ENCODE measurements at places on chromosomes 5 and 9.

DNA sequence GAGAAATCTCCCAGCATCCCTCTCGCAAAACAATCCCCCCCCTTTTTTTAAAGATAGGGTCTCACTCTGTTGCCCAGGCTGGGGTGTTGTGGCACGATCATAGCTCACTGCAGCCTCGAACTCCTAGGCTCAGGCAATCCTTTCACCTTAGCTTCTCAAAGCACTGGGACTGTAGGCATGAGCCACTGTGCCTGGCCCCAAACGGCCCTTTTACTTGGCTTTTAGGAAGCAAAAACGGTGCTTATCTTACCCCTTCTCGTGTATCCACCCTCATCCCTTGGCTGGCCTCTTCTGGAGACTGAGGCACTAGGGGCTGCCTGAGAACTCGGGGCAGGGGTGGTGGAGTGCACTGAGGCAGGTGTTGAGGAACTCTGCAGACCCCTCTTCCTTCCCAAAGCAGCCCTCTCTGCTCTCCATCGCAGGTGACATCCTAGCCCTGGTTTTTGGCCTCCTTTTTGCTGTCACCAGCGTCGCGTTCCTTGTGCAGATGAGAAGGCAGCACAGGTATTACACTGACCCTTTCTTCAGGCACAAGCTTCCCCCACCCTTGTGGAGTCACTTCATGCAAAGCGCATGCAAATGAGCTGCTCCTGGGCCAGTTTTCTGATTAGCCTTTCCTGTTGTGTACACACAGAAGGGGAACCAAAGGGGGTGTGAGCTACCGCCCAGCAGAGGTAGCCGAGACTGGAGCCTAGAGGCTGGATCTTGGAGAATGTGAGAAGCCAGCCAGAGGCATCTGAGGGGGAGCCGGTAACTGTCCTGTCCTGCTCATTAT, 6.8 kb downstream of the CA9 start:
- no peak for DNase-seq

DNA sequence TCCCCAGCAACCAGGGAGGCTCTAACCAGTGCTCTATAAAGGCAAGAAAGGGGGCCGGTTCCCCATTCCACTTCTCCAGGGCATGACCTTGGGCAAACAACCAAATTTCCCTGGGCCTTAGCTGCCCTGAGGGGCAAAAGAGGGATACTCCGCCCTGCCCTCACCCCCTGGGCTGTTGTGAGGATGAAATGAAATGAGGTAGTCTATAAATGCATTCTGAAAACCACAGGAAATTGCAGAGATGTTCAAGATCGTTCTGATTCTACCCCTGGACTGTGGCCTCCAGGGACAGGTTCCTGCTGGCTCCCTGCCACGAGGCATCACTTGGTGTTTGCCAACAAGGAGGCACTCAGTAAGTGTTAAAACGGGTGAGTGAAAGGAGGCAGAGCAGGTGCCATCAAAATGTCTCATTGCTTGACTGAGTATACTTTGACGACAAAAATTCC, 5.7 kb downstream of the RAPGEF1 start:
- peak; percentile 69 for DNase-seq

- DNase-seq = no peak
Observed at GRCh38 chr5:166962461-166962860, 1329.0 kb upstream of the WWC1 start.

DNA sequence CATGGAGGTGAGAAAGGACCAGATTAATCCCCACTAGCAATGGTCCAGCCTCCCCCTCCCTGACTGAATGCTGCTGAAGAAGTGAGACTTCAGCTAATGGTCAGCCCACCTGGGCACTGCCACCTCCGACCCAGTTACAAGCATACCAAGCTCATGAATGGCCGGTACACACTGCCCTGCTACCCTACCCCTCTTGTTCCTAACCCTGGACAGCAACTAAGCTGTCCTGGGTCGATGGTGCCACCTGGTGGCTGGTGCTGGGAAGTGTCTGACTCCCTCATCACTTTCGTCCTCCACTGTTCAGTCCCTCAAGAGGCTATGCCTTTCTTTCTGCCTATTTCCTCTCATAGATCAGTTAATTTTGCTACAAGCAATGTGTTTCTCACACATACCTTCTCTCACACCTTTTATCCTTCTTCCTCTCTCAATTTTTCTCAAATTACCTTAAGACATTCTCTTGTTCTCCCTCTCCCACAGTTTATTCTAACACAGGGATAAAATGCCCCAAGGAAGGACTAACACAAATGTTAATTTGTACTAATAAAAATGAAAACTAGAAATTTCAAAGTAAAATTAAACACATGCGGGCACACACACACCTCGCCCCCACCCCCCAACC, 42.4 kb downstream of the PAX5 start:
- no peak for DNase-seq

DNA sequence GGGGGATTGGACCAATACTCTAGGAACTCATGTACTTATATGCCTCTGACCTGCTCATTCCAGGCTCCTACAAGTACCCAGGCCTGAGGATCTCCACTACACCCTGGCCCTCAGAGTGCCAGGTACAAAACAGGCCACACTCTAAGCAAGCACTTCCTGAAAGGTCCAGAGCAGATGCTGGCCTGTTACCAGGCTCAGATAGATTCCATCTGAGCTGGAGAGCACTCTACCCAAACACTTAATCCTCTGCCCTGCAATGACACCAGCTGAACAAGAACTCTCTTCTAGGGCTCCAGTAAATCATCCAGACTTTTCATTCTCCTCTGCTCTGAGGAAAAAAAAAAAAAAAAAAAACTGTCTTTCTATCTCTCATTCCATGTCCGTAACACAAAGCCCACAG, 2.9 kb downstream of the P4HA2 start:
- no peak for DNase-seq

- DNase-seq = no peak
Observed at GRCh38 chr5:38653389-38653788, 96.9 kb upstream of the LIFR start.

- no peak for DNase-seq
Observed at GRCh38 chr5:58924306-58924705, 341.4 kb downstream of the RAB3C start.

GRCh38 chr5:81965524-81965923, 6.3 kb upstream of the ATG10 start:
- no peak for DNase-seq

GRCh38 chr9:126394802-126395201, 68.2 kb downstream of the MVB12B start:
- no peak for DNase-seq

DNA sequence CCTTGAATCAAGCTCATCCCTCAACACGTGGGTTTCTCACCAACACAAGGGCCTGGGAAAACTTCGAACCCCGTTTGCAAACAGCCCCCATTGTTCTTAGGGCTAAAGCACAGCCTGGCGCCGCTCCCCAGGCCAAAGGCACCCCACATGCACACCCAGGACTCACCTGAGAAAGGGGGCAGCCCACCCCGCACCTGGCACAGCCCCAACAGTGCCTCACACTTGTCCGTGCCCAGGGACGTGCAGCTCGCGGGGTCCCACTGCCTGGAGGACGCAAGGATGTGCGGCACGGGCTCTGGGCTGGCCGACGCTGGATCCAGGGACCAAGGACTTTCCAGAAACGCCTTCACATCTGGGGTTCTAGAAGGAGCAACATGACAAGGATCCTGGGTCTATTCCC, 2.8 kb downstream of the SOHLH1 start:
- no peak for DNase-seq

DNA sequence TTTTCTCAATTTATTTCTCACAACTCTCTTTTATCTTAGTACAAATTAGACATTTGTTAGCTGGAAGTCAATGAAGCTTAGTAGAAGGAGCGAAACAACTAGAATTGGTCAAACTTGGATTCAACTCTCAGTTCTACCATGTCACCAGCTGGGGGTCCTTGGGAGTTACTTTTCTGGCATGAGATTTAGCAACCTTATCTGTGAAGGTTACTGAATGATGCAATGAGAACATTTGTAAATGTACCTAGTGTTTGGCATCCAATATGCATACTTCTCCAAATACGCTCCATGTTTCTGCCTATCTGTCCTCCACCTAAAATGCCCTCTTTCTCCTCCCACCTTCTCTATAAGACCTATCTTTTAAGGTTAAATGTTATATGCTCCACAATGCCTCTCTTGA, 6.3 kb downstream of the HNRNPA0 start:
- no peak for DNase-seq

DNA sequence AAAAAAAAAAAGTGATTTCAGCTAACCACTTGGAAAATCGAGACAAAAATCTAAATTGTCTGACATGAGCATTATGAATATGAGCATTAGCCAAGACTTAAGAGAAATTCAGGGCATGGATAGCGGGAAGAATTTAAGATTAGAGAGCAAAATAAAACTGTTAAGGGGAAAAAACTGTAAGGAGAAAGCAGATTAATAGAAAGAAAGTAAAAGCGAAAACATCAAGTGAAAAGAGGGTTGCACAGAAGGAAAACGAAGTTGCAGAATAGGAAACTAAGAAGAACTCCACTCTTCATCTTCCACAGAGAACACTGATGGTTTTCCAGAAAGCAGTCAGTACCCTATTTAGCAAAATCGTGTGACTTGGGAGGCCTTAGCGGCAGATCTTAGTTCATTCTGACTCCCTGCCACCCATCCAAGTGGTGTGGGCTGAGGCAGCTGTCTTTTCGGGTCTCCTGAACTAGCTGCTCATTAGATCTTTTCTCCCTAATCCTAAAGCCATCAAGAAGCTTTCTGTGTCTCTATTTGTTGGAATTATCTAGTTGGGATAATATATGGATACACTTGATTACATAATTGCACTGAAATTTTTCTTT, 3.7 kb downstream of the NIM1K start:
- no peak for DNase-seq

- no peak for DNase-seq
Observed at GRCh38 chr9:21097817-21098216, 20.1 kb upstream of the IFNB1 start.

GRCh38 chr5:39822020-39822419, 397.2 kb upstream of the DAB2 start:
- no peak for DNase-seq

GRCh38 chr5:110096419-110096818, 406.7 kb downstream of the MAN2A1 start:
- DNase-seq = no peak

- DNase-seq = no peak
Observed at GRCh38 chr5:77513321-77513720, 21.2 kb upstream of the WDR41 start.

GRCh38 chr5:134091626-134092121, 22.8 kb upstream of the TCF7 start:
- no peak for DNase-seq
